Esophagus squamous epithelium (tissue), 5 donors: ENCODE measurements at places on chromosomes 7 and 10.

DNA sequence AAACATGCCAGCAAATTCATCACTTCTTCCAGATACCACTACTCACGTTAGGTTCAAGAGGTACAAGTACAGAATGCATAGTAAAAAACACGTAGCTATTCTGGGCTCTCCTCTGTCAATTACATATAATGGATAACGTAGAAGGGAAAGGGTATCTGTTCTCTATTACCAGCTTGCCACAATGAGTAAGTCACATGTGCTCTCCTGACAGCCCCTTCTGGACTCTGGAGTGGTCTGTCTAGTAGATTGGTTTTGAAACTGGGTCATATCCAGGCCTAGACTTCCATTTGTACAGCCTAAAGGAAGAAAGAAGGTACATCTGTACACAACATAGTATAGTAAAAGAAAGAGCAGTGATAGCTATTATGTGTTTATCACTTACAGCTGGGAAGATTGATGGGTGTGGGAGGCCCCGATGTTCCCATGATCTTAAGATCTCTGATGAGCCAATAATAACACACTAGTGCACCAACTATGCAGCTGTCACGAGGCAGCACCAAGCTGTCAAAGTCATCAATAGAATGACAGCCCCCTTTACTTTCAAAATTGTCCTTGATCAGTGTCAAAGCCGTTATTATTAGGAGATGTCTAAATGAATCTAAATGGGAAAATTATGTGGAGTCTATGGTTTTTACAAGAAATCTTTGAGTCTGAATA is 161.9 kb upstream of the AGK start:
- no peak for DNase-seq

- no peak for DNase-seq
Measured at GRCh38 chr7:107815254-107815882, 12.3 kb upstream of the SLC26A3 start.

- DNase-seq: no peak
Measured at GRCh38 chr7:77985232-77985973, 186.8 kb downstream of the PHTF2 start.

DNA sequence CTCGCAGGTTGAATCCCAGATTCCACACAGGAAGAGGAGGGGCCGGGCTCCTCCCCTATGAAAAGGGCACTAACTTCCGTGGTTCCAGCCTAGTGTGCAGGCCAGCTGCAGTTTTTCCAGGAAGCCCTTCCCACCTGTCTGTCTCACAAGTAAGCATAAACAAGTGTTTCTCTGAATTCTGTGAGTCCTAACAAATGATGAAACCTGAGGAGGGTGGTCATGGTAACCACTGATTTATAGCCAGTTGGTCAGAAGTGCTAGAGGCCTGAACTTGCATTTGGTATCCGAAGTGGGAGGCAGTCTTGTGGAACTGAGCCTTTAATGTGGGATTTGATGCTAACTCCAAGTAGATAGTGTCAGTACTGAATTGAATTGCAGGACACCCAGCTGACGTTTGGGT is 54.7 kb upstream of the STEAP4 start:
- DNase-seq: no peak

DNA sequence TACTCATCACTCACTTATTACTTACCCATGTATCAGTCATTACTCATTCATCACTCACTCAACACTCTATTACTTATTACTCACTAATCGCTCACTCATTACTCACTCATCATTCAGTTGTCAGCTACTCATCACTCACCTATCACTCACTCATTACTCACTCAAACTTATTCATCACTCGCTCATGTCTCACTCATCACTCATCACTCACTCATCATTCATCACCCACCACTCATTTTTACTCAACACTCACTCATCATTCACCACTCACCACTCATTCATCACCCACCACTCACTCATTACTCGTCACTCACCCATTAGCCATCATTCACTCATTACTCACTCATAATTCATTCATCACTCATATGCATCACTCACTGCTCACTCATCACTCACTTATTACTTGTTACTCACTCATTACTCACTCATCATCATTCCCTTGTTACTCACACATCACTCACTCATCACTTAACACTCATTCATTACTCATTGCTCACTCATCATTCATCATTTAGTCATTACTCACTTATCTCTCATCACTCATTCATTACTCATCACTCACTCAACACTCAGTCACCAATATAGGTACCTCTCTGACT is 237.9 kb downstream of the ADARB2 start:
- DNase-seq: no peak

- DNase-seq: no peak
Measured at GRCh38 chr10:126611303-126611702, 59.2 kb downstream of the C10orf90 start.

DNA sequence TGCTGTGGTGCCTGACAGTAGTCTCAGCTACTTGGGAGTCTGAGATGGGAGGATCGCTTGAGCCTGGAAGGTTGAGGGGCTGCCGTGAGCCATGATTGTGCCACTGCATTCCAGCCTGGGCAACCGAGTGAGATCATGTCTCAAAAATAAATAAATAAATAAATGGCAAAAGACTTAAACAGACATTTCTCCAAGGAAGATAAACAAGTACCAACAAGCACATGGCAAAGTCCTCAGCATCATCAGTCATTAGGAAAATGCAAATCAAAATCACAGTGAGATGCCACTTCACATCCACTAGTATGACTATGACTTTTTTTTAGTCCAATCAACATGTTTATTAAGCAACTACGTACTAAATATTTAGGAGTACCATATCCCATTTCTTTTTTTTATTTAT is 21.3 kb upstream of the KPNA7 start:
- no peak for DNase-seq

GRCh38 chr10:71964098-71964742 is at the start of gene CHST3:
Gene CHST3 (plus strand): TSS chr10:71964395. CDS start chr10:72005843, 41,448 bp downstream.
- no peak for DNase-seq

- no peak for DNase-seq
Measured at GRCh38 chr10:77867124-77867719, 59.3 kb downstream of the DLG5 start.

DNA sequence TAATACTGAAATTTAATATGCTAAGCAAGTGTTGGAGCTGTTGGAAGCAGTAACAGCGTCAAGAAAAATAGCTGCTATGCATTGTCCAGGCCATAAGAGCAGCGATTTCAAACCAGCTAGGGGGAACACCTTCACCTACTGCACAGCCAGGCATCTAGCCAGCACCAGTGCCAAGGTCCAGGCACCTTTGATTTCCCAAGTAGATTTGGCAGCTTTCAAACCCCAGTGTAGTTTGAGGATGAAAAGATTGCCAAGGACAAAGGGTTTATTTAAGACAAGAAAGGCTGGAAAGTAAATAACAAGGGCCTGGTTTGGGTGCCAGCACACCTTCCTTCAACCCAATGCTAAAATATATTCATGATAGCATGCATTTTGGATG is 65.4 kb upstream of the ZNF92 start:
- no peak for DNase-seq

GRCh38 chr10:43417950-43418768 is 9.2 kb upstream of the HNRNPF start:
- DNase-seq: no peak

DNA sequence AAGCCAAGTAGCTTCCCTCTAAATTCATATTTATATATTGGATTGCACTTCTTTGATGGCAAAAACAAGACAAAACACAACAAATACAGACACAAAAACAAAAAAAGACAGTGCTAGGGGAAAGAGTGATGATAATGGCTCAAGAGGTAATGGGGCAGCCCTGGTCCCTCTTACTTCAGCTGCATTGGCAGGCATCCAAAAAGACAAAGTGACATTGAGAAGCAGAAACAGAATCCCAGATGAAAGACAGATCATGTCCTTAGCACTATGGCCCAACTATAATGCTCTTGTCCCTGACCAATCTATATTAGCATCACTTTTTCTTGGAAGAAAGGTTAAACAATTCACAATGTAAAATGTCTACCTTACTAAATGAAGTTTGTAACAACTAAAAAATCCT is 76.2 kb downstream of the GPR85 start:
- no peak for DNase-seq

DNA sequence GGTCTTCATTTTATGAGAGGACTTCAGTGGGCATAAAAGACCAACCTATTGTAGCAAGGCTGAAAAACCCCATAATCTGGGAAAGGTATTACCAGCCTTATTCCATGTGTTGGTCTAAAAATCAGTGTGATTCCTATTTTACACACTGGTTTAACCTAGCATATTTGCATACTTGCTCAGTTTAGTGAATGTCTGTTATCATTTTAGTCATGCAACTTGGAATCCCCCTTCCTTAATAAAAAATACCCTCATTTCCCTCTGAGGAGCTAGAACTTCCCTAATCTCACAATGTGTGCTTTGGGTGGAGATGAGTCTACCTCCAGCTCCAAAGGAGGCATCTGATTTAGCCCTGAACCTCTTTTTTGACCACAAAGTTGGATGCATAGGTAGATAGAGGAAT is 312.8 kb upstream of the SORCS1 start:
- DNase-seq: no peak

DNA sequence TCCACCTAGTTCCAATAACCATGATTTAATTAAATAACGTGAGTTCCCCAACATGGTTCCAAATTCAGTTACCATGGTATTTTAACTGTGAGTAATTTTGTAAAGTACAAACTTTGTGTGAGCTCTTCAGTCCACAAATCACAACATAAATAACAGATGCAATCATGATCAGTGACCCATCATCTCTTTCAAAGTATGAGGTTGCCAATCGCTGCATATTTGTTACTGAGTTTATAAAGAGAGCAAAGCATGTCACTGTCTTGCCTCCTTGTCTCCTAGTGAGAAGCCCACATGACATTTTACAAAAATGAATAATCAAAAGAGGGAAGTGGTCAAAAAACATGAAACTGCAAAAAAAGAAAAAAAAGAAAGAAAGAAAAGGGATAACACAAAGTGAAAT is 69.1 kb upstream of the PDSS1 start:
- no peak for DNase-seq

GRCh38 chr10:97445357-97445721 is 467 bp downstream of the EXOSC1 start:
- no peak for DNase-seq

DNA sequence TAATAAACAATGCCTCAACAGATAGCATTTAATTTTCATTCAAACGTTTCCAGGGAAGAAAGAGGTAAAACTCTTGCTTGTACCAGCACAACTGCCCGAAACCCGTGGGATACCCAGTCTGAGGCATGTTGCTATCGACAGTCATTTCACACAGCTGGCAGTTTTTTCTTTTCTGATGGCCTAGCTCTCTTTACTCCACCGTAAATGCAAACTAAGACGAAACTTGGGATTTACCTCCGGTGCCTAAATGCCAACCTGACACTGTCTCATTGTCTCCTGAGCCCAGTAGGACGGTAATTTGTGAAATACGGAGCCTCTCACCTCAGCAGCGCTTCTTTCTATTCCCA is 143.5 kb downstream of the PRPF18 start:
- no peak for DNase-seq

- no peak for DNase-seq
Measured at GRCh38 chr7:158255558-158255957, 332.1 kb downstream of the PTPRN2 start.

DNA sequence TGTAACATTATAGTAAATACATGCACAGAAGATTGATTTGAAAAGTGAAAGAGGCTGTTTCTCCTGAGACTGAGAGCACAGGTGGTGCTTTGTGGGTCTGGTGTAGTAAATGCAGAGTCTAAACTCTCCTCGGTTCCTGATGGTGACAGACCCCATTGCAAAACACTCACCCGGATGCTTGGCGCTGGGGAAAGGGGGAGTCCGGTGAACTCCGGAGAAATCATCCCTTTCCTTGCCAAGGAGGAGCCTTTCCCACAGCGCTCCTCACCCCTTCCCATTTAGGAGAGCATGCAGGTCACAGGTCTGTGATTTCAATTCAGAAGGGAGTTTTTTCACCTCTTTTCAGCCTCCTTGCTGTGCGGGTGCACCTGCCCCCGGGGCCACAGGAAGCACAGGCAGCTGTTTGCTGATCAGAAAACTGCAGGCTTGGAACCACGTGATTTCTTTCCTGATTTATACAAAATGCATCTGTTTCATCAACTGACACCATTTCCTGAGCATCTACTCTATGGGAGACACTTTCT is 75.6 kb upstream of the LYZL2 start:
- no peak for DNase-seq

DNA sequence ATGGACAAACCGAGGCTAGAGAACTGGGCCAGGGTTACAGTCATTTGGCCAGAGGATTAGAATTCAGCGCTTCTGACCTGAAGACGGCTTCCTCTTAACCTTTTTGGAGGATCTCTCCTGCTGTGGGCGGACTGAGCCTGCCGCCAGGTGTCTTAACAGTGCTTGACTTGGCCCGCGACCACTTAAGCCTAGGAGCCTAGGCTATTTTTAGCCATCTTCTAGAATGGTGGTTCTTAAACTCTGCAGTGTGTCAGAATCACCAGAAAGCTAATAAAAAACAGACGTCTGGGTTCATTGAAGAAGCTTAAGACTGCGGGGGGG is 722 bp downstream of the MDH2 start:
- no peak for DNase-seq
